Activated gamma-delta T cell treated with anti-CD3 and anti-CD28 coated beads, Interleukin-2, amount 50 U/mL, for 16 hours (primary cell): ENCODE measurements at places on chromosomes 4 and X.

GRCh38 chrX:118571836-118572235 is 76.2 kb downstream of the DOCK11 start:
- DNase-seq, result no peak

GRCh38 chr4:3323071-3323481 is 30.3 kb downstream of the RGS12 start:
- no peak for DNase-seq

DNA sequence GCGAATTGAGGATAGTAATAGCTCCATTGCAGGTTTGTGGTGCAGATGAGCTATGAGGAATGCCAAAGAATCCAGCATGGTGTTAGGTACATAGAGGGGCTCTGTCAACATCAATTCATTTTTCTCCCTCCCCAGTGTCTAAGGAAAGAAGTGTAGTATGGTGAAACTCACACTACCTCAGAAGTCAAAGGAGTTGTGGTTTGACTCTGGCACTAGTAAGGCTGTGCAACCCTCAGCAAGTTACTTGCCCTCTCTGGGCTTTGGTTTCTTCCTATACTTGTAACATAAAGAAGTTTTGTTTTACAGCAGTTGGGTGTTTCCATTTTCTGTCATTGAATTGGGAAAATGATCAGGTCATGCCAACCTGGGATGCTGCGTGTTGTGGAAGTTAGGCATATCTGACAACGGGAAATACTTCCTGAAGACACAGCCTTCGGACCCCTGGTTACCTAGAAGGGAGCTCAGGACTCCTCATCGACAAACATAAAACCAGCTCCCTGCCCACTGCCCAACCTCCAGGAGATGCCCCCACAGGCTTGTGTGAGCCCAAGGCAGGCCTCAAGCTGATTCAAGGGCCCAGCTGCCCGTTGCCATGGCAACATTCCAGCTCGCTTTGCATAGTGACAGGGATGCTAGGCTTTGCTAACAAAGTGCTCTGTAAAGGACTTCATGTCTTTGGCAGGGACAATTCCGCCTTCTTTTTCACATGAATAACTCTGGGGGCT is 71.4 kb downstream of the RTL5 start:
- DNase-seq, result no peak

DNA sequence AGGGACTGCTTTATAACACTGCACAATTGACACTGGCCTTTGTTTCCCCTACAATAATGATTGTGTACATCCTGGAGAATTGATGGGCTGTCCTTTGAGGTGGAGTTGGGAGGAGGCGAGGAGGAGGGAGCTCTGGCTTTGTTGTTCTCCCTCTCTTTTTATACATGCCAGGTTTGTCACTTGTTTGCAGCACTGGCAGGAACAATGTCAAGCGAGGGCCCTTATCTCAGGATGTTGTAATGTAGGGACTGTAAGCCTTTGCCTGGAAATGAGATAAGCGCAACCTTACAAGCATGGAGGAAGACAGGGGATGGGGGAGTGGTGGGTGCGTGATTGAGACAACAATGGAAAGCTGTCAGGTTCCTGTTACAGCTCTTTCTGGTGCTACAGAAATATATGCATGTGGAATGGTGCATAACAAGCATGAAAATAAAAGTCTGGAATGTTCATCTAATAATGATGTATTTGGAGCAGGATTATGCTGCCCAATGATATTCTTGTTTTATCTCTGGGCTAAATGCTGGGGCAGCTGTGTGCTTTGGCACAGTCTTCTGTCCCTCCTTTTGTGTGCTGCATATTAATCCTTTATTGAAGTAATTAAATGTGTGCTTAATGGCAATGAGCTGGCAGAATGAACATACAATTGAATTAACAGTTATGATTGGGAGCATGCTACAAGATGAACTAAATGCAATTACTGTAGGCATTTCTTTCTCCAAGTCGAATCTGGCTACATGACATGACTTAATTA is 294.4 kb downstream of the GPAT3 start:
- DNase-seq, result no peak

DNA sequence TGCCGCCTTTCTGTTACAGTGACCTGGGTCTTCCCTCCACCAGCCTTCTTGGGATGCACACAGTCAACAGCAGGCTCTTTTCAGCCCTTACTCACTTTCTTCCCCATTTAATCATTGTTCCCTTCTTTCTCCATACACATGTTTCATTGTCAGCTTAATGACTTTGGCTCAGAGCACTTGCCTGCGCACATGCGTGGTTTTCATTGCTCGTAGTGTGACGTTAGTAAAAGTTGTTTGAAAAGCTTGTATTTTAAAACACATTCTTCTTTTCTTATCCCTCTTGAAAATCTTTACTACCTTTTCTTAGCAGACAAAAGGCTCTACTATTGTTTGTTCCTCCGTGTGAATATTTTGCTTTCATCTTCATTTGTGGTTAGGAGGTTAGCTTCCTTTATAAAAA is 19.7 kb upstream of the SCOC start:
- no peak for DNase-seq

DNA sequence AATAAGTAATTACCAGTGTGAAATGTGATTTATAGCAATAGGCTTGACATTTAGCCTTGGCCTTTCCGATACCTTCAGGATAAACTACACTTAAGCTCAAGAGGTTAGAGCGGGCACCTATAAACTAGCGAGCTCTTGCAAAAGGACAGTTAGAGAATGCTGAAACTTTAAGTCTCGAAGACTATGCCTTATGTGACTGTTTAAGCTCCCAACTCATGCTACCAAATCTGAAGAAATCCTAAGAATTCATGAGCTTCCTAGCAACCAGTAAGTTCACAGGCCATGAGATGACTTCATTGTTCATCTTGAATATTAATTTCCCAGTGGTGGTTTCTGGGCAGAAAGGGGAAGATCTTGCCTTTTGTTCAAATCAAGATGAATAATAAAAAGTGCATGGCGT is 4.7 kb downstream of the STOX2 start:
- DNase-seq, result no peak

- DNase-seq, result no peak
Observed at GRCh38 chr4:109545401-109545800, 14.6 kb upstream of the MCUB start.

DNA sequence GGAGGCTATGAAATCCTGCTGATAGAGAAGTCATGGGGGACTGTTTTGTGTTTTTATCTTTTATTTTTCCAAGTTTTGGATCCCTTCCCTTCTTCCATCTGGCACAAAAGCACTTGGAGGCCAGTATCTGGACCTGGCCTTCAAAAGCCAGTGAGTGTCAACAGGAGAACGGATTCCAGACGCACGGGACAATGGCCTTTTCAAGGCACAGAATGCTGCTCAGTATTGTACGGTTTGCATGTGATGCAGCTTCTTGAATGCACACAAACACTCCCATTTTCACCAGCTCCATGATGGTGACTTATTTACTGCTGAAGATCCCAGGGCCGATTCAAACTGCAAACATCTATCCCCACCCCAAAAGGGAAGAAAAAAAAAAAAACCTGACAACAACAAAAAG is 145.4 kb downstream of the CPEB2 start:
- DNase-seq, result no peak

- no peak for DNase-seq
Observed at GRCh38 chr4:116346750-116347149, 738.6 kb downstream of the TRAM1L1 start.

GRCh38 chr4:7981738-7982394 is 42.2 kb upstream of the AFAP1 start:
- no peak for DNase-seq

DNA sequence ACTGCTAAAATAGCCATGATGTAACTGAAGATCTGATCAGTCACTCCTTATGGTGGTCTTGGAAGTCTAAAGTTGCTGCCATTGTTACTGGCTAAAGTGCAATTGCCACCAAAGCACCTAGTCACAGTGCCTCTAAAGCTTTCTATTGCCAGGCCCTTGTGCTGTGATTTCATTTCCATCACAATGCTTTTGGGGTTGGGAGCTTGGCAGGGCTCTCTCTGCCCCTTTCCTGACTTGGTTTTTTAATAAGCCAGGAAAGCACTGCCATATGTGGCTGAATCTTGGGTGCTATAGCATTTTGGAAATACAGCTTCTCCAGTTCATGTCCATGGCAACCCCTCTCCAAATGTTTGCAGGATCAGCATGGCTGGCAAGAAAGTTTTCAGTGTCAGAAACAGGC is 1712.4 kb upstream of the TENM3 start:
- DNase-seq, result no peak

DNA sequence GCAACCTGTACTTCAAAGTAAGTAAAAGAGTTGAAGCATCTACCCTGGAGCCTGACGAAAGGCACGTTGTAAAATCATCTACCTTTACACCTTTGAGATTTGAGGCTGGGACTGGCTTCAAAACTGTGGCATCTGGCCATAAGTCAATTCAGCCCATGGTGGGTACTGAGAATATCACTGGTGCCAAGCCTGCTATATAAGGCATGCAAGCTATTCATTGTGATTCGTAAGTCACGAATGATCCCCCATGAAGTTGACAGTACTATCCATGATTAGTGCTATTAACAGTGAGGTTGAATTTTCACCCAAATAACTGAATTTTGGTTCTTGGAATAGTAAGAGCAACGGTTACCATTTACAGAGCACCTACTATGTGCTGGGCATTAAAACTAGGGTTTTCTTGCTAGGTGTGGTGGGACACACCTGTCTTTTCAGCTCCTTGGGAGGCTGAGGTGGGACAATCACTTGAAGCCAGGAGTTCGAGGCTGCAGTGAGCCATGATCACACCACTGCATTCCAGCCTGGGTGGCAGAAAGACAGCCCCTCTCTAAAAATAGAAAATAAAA is 39.8 kb downstream of the IRF2 start:
- DNase-seq, result no peak

DNA sequence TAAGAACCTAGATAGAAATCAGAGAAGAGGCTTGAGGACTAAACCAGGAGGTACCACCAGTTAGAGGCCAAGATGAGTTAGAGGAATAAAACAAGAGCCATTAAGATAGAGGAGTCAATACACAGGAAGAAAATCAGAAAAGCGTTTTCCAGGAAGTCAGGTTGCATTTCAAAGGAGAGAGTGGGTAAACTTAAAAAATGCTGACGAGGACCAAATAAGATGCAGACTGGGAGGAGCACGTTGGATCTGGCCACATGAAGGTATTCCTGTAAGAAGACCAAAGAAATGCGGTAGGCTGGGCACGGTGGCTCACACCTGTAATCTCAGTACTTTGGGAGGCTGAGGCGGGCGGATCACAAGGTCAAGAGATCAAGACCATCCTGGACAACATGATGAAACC is 533.1 kb upstream of the TENM3 start:
- no peak for DNase-seq

- no peak for DNase-seq
Observed at GRCh38 chr4:151460434-151460833, 51.5 kb downstream of the FHIP1A start.

DNA sequence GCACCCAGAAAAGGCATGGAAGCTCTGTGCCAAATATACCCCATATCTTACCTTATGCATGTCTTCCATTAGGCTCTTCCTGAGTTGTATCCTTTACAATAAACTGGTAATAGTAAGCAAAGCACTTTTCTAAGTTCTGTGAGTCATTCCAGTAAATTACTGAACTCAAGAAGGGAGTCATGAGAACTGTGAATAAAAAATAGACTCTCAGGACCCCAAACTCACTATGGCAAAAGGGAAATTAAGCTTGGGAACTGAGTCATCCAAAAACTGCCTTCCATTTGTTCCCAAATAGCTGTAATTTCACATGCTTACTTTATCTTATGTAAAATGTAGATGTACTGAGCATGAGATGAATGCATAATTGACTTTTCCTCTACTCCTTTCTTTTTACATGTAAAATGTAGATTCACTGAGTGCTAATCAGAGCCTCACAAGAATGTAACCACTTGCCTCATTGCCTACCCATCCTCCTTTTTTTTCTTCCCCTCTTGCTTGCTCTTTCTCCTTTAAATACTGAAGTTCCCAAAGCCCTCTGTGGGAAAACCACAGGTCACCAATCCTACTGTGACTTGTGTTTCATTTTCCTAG is 8.1 kb downstream of the TCEAL3 start:
- DNase-seq, result no peak

- no peak for DNase-seq
Observed at GRCh38 chrX:130014770-130015169, 32.3 kb downstream of the BCORL1 start.

GRCh38 chrX:65667503-65668376 is at the start of gene MSN:
MSN (plus strand) TSS chrX:65667654; CDS start chrX:65667842, 188 bp downstream.
- DNase-seq, result peak; percentile 51
